ENCODE measurements at places on chromosomes 16 and 17.
A peak's percentile ranks its signal among the peaks of the same experiment; 100 is the strongest.

DNA sequence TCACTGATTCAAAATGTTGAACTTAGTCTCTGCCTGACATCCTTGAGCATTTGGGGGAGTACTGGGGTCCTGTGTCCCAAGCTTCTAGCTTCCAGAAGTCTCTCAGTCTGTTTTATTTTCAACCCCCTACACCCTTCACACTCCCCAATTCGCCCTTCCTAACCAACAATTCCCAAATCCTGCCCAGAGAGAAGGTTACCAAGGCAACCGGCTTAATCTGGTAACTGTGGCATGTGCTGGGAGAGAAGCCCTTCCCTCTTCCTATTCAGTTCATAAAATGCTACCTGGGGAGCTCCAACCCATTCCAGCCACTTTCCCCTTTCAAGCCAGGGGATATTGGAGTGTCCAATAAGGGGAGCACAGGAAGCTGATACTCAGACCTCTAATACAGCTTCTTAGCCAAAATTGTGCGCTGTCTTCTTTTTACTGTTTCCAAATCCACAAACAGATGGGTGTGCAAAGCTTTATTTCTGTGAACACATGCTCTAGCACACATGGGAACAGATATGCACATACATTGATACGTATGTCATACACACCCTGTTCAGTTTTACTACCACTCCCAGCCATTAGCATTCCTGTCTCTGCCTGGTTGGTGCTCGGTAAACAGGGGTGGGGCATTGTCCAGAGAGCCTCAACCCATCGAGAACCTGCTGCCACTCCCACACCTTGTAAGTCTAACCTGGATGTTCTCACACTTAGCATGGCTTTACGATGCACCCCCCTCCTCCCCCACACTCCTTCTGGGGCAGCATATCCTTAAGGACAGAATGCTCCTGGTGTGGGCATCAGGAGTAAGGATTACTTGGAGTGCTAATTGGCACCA, 1.1 kb upstream of the RAPGEFL1 start:
- no peak for DNase-seq

GRCh38 chr16:77297996-77298395, 98.8 kb downstream of the SYCE1L start:
- peak; percentile 87 for DNase-seq

DNA sequence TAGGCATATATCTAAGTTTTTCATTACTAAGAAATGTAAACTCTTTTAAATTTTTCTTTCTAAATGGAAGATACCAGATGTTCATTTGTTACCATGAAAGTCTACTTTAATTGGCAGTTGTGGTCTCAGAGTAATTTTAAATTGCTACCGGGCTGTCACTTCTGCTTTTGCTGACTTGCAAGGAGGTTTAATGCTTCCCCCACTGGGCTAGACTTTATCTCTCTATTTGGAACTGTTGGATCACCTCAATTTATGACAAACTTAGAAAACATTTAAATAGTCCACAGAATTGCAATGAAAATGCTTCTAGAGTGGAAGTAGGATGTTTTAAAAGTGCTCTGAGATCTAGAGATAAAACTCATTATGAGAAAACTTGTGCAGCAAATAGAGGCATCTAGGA, 479.8 kb upstream of the GOT2 start:
- DNase-seq: no peak

DNA sequence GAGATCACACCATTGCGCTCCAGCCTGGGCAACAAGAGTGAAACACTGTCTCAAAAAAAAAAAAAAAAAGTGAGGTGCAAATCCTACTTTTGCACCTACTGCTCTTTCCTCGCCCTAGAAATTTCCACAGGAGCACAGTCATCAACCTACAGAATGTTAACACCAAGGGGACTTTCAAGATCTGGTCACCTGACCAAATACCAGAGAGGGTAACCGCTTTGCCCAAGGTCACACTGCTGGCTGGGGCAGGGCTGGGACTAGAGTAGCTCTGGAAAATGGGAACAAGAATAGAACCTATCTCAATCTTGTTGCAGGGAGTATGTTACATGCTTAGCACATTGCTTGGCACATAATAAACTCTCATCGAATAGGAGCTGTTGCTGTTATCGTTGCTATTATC, 6.3 kb upstream of the MLLT6 start:
- no peak for DNase-seq

- DNase-seq: no peak
Observed at GRCh38 chr17:44930667-44931066, 15.4 kb upstream of the GFAP start.
